Kidney (tissue), 22 donors: ENCODE measurements at places on chromosomes 1 and 21.

DNA sequence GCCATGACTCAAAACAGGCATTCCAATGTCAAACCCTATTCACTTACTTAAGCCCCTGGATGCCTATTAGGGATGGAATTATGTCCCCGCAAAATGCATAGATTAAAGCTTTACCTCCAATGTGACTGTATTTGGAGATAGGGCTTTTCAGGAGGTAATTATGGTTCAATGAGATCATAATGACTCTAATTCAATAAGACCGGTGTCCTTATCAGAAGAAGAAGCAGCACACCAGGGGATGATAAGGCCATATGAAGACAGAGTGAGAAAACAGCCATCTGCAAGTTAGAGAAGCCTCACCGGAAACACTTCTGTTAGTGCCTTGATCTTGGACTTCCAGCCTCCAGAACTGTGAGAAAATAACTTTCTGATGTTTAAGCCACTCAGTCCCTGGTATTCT is 1131.8 kb upstream of the TMPRSS15 start:
- DNase-seq, result no peak

DNA sequence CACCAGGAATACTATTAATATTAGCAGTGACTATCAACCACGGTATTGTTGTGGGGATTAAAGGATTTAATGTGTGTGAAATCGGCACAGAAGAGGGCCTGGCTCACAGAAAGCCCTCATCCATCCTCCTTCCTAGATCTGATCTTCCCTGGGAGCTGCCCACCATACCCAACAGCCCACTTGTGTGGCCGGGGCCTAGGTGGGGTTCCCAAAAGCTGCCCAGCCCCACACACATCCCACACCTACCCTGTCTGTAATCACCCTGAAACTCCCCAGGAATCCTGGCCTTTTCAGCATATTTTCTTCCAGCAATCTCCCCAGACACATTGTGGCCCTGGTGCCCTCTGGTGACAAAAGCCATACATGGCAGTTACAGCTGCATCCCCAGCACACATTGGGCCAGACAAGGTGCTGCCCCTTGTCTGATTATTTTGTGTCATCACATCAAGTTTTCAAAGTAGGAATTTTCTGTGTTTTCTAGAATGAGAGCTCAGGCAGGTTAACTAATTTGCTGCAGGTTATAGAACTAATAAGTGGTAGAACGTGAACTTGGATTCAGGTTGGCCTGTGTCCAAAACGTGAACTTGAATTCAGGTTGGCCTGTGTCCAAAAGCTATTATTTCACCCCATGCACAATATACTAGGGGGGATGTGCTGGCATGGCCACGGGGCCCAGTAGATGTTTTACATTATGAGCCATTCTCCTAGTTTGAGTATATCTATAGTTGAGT is 5.3 kb upstream of the SLC6A9 start:
- peak; percentile 66 for DNase-seq

- DNase-seq, result no peak
Observed at GRCh38 chr1:154851392-154852177, 18.5 kb downstream of the KCNN3 start.

GRCh38 chr1:177780096-177780700 is 189.7 kb downstream of the SEC16B start:
- peak; percentile 30 for DNase-seq

- DNase-seq, result no peak
Observed at GRCh38 chr1:213284626-213285025, 233.6 kb downstream of the RPS6KC1 start.

GRCh38 chr1:227951624-227952373 is 4.1 kb upstream of the WNT9A start:
- DNase-seq, result no peak

DNA sequence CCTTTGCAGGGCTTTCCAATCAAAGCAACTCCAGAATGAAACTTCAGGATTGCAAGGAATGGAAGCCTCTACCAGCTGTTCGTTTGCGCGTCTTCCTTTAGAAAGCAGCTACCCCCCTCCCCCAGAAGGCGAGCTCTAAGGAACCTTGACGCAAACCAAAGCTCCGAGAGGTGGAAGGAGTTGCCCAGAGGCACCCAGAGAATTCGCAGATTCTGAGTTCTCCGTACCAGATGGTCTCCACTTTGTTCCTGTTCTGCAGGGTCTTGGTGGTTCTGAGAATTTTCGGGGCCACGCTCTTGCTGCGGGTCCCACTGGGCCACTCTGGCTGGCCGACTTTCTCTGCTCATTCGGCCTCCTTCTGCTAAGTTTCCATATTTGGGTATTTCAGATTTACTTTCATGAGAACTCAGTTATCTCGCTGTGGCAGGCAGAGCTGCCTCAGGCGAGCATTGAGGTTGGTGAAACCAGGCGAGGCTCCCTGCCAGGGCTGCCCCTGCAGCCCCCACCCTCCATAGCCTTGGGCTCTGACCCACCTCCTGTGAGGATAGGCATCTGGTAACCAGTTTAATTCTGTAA is 801 bp downstream of the TRAF5 start:
- peak; percentile 42 for DNase-seq

- DNase-seq, result no peak
Observed at GRCh38 chr1:98314601-98315000, 346.9 kb upstream of the SNX7 start.

GRCh38 chr1:234512451-234512861 is 33.5 kb upstream of the TARBP1 start:
- DNase-seq, result no peak

- DNase-seq, result no peak
Observed at GRCh38 chr1:38997034-38997900, 6.2 kb downstream of the AKIRIN1 start.

DNA sequence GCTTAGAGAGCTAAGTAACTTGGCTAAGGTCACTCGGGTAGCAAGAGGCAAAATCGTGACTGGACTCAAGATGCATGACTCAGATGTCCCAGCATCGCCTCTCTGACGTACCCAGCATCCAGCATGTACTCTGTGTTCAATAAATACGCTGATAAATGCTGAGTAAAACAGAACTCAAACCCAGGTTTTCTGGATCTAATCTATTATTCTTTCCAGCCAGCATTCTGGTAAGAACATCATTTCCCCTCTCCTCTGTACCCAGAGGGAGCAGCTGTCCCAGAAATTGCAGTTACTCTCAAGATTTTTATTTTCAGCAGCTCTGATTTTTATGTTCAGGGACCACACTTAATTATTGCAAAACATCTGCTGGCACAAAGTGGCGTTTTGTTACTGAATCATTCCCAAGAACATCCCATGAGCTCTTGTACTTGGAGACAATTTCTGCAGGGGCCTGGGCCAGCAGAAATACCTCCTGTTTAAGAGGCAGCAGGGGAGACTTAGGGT is 249.0 kb downstream of the PRDM2 start:
- DNase-seq, result no peak
